D721Med (cell line): ENCODE measurements at places on chromosomes 4 and X.

DNA sequence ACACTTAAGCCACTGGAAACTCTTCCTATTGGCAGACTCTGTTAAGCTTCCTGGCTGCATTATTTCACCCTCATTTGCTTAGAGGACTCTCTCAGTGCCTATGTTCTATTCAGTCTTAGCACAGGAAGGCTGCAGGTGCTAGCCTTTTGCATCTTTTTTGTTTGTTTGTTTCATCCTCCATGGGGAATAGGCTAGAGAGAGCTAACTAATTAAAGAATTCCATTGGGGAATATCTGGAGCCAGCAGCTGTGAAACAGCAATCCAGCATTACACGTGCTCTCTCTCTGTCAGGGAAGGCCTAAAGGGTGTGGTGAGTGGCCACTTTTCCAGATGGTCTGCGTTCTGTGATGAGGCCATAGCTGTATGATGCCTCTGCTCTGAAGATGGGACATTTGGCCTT is 633.6 kb downstream of the SPRY1 start:
- no peak for DNase-seq

DNA sequence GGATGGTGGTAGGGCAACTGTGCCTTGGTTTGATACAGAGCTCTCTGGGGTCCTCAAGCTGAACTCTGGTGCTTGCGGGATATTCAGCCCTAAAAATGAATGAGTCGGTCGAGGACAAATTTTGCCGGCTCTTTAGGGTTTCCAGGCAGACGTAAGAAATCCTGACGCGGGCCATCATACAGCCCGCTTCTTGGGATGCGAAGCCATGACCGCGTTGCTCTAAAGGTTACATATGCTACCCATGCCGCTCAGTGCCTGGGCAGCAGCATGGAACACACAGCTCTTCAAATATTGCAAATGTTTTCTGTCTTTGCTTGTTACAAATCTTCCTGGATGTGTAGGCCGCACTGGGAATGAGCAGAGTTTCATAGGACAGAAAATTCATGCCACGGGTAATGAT is 55.6 kb downstream of the NBDY start:
- no peak for DNase-seq

DNA sequence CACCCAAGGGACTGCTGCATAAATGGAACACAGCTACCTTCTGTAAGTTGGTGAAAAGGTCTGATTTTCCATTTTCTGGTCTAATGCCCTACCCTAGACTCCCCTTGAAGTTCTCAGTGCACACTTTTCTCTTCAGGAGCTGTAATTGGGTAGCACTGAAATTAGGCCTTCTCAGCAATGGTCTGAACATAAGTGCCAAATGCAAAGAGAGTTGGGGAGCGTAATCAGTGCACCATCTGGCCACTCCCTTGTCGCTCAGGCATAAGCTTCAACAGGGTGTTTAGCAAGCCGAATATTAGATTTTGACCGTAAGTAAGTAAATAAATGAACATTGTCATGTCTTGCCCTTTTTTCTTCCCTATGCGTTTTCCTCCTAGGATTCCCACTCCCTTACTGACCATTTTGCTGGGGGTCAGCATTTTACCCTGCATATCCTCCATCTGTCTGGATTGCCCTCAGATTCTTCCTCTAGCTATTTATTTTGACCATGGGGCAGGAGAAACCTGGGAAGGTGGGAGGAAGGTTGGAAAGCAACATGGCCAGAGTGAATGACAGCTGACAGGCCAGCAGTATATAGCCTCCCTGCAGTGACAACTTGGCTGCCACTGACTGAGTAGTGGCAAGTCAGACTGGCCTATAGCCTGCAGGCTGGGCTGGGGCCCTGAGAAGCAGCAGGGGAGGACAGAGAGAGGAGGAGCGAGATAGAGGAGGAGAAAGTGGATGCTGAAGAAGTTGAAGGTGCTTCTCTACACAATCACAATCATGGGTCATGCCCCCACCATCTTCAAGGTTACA is 2.7 kb downstream of the NHSL2 start:
- no peak for DNase-seq

- no peak for DNase-seq
Measured at GRCh38 chrX:148229801-148230303, 248.7 kb downstream of the FMR1NB start.

- no peak for DNase-seq
Measured at GRCh38 chr4:87465739-87466366, 43.5 kb downstream of the NUDT9 start.

- DNase-seq, result no peak
Measured at GRCh38 chr4:41221850-41222645, 7.7 kb upstream of the APBB2 start.

DNA sequence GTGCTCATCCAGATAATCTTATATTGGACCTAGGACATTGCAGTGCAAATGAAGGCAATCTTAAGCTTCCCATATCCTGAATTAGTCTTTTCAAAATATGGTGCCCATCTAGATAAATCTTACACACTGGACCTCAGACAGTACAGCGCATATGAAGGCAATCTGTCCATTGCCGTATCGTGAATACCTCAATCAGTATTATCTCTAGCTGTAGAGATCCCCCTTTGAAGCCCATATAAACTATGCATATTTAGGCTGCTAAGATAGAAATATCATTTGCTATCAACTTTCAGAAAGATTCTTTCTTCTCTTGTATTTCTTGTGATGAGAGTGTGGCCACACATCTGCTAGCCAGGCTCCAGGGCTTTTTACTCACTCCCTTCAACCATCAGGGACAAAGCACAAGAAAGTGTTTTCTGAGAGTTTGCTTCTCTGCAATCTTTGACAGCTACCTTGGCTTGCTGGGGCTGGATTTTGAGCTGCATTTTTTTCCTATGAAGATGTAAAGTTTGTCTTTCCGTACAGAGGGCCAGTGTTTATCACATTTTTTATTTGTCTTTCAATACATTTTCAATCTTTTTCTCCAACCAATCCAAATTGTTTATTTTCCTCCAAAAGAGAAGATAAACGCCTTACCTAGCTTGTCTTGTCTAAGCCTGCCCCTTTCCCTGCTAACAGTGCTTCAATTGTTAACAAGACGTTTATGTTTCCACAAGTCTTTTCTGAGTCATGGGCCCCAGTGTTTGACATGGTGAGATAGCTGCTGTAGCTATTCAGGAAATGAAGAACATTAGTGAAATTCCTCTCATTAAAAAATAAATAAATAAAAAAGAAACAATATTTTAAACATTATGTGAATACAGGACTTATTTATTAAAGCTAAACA is 57.6 kb upstream of the FAT1 start:
- DNase-seq, result no peak

DNA sequence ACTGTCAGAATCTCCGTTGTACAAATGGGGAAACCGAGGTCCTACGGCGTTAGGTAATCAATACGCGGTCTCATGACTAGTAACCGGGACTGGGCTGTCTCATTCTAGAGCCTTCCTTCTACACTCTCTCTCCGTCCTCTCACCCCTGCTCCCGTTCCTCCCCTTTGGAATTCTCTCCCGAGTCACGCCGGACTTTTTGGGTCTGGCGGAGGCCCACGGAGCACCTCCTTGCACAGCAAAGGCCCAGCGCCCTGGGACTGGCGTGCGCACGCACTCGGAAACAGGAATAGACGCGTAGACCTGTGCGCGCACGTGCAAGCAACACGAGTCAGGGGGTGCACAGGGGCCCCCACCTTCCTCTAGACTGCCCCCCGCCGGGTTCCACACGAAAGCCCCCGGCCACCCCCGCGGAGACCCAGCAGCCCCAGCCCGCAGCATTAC is 361 bp downstream of the QDPR start:
- DNase-seq, result no peak

GRCh38 chrX:34332334-34332733 is 200.2 kb upstream of the FAM47A start:
- DNase-seq, result no peak

- no peak for DNase-seq
Measured at GRCh38 chr4:104589264-104589868, 94.7 kb upstream of the CXXC4 start.
